ENCODE measurements at places on chromosomes 2 and 18.

- no peak for DNase-seq
These were observed 39.2 kb downstream of the SCN1A start for GRCh38 chr2:166088634-166089033.

DNA sequence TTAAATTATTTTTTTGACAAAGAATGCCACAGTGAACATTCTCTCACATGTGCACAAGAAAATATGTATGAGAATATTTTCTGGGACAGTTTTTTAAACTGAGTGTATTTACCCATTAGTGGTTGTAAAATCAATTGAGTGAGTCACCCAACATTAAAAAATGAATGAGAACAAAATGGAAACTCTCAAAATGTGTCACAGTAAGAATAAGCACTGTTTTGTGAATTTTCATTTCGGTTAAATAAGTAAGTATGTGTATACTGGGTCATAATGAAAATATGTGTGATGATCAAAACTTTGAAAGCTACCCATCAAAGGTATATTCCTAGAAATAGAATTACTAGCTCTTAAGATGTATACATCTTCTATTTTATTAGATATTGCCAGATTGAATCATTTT lies 11.6 kb downstream of the BABAM2 start:
- DNase-seq = no peak

DNA sequence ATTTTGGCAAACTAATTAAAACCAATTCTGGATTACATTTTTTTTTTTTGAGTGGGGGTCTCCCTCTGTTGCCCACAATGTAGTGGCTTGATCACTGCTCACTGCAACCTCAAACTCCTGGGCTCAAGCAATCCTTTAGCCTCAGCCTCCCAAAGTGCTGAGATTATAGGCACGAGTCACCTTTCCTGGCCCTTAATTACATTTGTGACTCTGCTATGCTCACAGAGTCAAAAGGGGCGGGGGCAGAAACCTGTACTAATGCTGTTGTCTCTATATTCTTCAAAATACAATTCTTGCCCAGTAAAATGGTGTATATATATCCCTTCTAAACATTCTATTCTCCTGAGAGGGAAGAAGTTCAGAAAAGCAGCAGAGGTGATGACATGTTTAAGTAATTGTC lies 23.2 kb downstream of the PRKD3 start:
- DNase-seq = no peak

DNA sequence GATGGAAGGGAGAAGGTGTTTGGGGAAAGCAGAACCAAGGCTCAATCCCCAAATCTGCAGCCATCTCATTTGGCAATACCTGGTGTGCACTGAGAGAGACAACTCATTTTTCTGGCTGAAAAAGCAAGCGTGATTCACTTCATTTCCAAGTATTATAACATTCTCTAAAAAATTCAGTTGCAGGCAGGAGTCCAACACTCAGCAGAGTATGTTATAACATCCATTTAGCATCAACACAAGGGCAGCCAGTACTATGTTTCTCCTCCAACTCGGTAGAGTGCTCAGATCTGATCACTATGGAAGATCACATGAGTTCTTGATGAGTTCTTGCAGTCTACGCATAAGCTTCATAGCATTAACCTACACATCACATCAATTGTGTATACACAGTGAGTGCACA lies 99.4 kb upstream of the PID1 start:
- DNase-seq = no peak

- no peak for DNase-seq
These were observed 146.0 kb upstream of the SERTAD2 start for GRCh38 chr2:64799592-64800252.

GRCh38 chr18:8721716-8722115 lies 16.4 kb downstream of the MTCL1 start:
- DNase-seq = no peak

DNA sequence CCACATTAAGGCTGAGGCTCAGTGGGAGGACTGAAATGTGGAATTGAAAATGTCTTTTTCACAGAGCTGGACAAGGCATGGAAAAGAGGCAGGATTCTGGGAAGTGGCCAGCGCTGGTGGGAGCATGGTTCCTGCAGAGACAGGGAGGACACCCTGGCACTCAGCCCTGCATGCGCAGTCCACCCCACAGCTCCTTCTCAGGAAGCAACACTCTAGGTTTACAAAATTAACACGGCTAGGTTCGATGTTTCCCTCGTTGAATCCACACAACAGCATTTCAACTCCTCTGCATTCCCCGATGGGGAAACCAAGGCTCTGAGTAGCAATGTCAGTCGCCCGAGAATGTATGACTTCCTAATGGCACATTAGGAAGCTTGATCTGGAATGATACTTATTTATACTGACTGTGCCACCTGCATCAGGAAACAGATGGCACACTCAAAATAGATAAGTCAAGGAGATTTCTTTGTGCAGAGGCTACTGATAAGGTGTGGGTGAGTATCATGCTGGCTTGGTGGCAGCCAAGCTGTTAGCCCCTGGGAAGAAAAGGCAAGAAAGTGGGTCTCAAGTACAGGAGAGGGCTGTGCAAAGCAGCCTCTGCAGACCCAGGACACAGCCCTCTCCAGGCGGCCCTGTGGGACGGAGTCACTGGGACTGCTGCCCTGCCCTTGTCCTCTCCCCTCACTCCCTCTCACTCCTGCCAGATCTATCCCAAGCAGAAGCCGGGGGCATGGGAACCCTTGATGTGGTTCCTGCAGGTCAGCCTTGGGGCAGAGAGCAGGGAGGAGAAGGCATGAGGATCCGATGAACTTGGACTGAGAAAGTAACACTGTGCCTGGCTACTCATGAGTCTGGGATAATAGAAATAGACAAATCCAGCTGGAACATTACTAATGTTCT lies 158.4 kb upstream of the FHL2 start:
- no peak for DNase-seq

- no peak for DNase-seq
These were observed 28.2 kb downstream of the SFXN5 start for GRCh38 chr2:73043276-73043675.

GRCh38 chr2:122056853-122057252 lies 301.4 kb downstream of the TSN start:
- DNase-seq = no peak

GRCh38 chr2:25190536-25190935 lies 22.2 kb upstream of the POMC start:
- no peak for DNase-seq

DNA sequence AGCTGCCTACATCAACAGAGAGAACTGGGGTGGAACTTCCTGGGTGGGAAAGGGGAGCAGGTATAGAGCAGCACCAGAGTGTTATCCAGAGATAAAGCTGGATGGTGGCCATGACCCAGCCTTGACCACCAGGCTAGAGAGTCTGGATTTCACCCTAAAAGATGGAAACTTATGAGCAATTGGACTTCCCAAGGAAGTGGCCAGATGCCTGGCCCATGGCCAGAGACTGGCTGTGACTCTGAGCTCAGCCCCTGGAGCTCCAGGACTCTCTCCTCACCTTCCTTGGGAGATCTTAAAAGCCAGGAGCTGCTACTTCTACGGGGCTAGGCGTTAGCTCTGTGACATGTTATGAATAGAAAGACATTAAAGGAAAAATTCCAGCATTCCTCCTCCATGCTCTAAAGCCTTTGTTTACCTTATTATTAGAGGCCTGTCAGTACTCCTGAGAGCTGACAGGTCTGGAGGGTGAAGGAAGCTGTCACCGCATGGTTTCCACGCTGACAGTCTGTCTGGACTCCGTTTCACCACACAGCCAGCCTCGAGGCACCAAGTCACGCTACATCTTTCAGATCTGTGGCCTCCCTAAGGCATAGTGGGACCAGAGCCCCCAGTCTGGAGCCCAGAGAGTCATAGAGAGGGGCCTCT lies 260.0 kb upstream of the SIX2 start:
- DNase-seq = no peak

- no peak for DNase-seq
These were observed 134.9 kb upstream of the NDUFV2 start for GRCh38 chr18:8967573-8967972.

GRCh38 chr18:34121200-34121721 lies 103.5 kb downstream of the NOL4 start:
- DNase-seq = peak; percentile 65

DNA sequence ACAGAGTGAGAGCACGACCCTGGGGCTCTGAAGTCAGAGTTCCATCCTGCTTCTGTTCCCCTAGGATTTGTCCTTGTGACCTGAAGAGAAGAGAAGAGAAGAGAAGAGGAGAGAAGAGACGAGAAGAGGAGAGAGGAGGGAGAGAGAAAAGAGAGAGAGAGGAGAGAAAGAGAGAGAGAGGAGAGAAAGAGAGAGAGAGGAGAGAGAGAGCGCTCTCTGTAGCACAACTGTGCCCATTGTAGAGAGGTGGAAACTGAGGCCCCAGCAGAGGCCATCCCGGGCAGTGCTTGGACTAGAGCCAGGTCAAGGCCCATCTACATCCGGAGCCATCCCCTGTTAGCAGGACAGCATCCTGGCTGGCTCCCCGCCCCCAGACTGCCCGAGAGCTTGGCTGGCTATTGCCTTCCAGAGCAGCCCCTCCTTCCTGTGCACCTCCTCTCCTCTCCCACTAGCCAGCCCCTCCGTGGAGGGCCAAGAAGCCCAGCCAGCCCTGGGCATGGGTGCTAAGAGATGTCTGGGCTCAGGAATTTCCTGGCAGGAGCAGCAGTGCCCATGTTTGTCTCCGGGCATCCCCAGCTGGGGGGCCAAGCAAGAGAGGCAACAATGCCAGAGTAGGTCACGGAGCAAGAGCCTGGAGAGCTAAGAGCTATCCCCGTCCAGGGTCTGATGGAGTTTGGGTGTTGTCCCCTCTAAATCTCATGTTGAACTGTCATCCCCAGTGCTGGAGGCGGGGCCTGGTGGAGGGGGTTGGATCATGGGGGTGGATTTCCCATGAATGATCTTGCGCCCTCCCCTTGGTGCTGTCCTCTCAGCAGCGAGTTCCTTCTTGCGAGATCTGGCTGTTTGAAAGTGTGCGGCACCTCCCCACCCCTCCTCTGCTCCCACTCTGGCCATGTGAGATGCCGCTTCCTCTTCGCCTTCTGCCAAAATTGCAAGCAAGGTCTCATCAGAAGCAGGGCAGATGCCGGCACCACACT lies 18.2 kb upstream of the GPR55 start:
- no peak for DNase-seq

DNA sequence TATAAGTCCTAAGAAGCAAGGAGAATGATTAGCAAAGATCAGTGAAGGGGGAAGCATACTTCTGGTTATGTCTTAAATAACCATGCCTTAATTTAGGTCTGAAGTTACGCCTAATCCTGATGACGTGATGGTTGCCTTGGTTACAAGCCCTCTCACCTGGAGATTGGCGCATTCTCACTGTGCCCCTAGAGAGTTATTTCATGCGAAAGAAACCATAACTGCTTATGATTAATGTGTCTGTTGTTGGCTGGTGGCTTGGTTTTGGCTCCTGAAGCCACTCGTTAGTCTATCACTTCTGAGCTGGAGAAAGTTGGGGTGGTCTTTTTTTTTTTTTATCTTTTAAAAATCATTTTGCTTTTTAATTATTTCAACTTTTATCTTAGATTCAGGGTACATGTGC lies 47.0 kb downstream of the TNFRSF11A start:
- peak; percentile 48 for DNase-seq

DNA sequence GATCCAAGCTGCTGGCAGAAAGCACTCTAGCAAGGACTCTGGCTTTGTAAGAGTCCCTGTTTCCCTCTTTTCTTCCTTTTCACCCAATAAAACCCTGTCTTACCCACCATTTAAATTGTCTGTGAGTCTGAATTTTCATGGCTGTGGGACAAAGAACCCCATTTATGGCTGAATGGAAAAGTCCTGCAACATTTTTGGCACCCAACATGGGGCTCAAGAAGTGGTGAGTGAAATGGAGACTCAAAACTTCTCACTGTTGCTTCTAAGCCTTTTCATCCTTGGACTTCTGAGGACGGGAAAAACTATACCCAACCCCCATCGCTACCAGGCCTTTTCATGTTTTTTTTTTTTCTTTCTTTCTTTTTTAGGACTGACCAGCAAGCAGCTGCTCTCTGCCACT lies 329.5 kb upstream of the CWC22 start:
- DNase-seq = no peak

DNA sequence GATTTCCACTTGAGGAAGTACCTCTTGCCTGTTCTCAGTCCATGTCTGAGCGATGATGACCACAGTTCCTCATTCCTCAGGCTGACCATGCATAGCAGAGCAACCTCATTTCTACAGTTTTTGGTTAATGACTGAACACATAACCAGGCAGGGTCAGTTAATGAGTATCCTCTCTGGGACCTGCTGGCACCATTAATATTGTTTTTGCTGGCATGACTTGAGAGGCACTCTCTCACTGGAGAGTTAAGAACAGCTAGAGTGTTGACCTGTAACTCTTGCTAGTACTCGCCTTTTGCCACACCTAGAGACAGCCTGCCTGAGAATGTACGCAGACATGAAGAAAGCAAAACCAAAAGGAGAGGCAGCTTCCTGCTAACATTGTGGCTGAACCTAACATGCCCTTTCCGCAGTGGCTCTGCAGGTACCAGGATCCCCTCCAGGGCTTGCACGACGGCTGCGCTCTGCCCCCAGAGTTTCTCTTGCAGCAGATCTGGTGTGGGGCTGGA lies 23.9 kb downstream of the PECR start:
- no peak for DNase-seq

DNA sequence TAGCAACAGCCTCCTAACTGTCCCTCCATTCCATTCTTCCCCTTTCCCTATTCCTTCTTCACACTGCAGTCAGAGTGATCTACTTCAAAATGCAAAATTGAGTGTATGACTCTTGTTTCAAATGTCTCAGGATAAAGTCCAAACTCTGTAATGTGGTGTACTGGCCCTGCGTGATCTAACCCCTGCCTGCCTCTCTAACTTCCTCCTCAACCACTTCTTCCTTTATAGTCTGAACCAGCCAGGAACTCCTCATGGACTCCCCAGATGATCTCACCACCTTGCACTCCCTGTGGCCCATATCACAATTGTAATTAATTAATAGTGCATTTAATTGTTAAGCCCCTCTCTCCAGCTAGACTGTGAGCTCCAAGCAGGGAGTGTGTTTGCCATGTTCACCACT lies 3.1 kb upstream of the B3GNT2 start:
- no peak for DNase-seq

- no peak for DNase-seq
These were observed 1022.9 kb upstream of the NRXN1 start for GRCh38 chr2:52054824-52055223.

DNA sequence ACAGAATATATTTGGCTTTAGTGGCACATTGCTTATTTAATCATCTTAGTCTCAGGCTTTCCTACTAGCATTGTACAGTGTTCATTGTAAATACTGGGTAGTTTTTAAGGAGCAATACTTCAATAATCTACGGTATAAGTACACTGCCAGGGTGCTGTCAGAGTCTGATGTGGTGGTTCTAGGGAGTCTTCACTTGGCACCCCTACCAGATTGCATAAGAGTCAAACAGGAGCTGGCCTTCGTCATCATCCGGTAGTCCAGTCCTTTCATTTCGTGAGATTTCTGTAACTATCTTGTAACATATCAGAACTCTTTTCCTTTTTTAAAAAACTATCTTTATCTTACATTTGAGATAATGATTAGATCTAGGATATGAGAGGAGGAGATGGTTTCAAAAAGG lies 91.1 kb downstream of the ZNF532 start:
- DNase-seq = no peak

GRCh38 chr18:3453540-3454364 lies 3.8 kb downstream of the TGIF1 start:
- DNase-seq = no peak

All from NCI-H2171 (cell line).